Ovary (tissue), 10 donors: ENCODE measurements at places on chromosomes 13 and 19. TPM values are rescaled to one million over a fixed set of nuclear protein-coding genes. Genes with fewer than 3 reads are reported as not detected.

GRCh38 chr19:44657211-44657921 lies 13.7 kb downstream of the PVR start:
- peak; percentile 70 for DNase-seq

GRCh38 chr19:50850738-50851137 lies 4.0 kb upstream of the KLK3 start:
- DNase-seq = no peak

DNA sequence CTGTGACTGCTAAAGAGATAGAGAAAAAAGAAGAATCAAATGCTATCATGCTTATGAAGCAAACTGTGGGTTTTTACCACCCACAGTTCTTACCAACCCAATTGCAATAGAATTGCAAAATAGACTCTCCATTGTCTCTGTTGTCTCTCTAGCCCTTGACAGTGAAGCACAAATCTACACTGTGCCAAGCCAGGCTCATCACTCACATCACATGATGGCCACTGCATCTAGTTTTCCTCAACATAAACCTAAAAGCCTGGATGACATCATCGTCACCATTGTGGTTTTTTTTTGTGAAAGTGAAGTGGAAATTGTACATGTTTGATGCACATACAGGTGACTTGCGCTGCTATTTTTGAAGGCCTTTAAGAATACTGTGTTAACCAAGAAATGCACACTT lies 56.1 kb downstream of the KL start:
- DNase-seq = no peak

Gene SLC6A16
- 5.3 TPM for polyA plus RNA-seq

Gene GDF15
- 0.67 TPM for polyA plus RNA-seq
